ENCODE measurements at places on chromosomes 12 and 14.

DNA sequence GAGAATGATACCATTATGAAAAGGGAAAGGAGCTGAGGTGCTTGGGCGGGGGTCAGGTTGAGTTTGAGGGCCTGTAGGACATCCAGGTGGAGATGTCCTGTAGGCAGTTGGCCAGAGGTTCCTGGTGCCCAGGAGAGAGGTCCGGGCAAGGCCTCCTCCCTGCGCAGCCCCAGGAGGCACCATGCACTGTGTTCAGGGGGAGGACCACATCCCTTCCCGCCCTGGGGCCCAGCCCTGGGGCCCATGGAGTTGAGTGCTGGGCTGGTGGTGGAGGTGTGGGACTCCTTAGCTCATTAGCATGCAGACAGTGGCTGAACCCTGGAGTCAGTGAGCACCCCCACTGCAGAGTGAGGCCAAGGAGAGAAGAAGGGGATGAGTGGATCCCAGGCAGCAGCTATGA lies 5.7 kb upstream of the FAIM2 start:
- no peak for DNase-seq

- DNase-seq = no peak
These were observed 134.4 kb downstream of the BCAT1 start for GRCh38 chr12:24814379-24815113.

- DNase-seq = no peak
These were observed 8.7 kb downstream of the TBC1D15 start for GRCh38 chr12:71848212-71848611.

DNA sequence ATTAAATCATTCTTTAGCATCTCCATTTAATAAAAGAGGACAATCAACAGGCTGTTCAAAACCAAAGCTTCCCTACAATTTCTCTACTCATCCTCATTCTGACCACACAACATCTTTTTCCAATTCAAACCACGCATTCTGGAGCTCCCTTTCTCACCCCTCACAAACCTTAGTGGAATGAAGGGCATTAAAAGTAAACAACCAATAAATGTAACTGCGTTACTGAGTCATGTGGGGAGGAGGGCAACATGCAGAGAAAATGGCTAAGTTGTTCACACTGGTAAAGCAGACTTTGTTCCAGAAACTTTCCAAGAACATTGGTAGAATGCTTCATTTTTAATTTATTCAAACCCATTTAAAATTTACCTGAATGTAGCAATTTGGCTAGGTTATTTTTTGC lies 19.6 kb downstream of the SOX5 start:
- no peak for DNase-seq

- DNase-seq = no peak
These were observed 97.8 kb upstream of the NOS1 start for GRCh38 chr12:117459229-117459628.

All from Caki2 (cell line).